Stimulated activated CD8-positive, alpha-beta memory T cell treated with anti-CD3 and anti-CD28 coated beads, Interleukin-4, amount 100 ng/mL, for 1 hour (primary cell): ENCODE measurements at places on chromosomes 1 and 21.

DNA sequence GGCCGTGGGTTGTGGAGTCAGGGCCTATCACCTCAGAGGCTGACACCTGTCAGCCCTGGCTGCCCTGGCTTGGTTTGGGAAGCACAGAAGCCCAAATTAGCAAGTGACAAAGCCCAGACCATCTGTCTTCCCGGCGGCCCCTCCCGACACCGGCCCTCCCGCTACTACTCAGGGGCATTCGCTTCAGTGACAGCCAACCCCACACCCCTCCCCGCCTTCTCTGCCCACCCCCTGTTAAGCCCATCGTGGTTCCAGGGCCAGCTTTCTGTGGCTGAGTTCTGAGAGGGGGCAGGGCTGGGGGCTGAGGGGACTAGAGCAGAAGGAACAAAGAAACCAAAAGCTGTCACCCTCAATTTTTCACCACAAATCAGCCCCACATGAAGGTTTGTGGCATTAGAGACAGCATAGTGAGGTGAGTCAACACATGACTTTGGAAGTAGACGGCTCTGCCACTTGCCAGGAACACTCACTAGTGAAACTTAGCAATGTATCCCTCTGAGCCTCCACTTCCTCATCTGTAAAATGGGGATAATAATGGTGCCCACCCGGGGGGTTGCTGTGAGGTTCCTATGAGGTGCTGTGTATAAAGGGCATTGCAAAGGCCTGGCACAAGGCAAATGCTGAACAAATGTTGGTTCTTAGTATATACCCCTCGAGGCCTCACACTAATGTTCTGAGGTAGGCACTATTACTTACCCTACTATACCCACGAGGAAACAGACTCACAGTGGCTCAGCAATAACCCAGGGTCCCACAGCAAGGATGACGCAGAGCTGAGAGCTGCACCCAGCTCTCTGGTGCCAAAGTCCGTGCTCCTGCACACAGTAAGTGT is 5.2 kb upstream of the TNNI1 start:
- no peak for DNase-seq

DNA sequence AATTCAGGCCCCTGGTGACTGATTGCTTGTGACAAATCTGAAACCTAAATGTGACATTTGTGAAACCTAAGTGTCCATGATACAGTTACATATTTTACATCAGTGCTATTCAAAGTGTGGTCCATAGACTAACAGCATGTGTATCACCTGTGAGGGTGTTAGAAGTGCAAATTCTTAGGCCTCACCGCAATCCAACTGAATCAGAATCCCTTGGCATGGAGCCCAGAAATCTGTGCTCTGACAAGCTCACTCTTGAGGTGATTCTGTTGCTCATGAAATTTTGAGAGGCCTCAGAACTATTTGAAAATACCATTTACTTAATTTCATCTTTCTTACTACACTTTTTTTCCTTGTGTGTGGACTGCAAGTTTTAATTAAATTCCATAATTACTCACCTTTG is 587.9 kb downstream of the ADGRL2 start:
- DNase-seq: no peak

- no peak for DNase-seq
Observed at GRCh38 chr21:45935628-45936027, 45.9 kb upstream of the COL6A1 start.

DNA sequence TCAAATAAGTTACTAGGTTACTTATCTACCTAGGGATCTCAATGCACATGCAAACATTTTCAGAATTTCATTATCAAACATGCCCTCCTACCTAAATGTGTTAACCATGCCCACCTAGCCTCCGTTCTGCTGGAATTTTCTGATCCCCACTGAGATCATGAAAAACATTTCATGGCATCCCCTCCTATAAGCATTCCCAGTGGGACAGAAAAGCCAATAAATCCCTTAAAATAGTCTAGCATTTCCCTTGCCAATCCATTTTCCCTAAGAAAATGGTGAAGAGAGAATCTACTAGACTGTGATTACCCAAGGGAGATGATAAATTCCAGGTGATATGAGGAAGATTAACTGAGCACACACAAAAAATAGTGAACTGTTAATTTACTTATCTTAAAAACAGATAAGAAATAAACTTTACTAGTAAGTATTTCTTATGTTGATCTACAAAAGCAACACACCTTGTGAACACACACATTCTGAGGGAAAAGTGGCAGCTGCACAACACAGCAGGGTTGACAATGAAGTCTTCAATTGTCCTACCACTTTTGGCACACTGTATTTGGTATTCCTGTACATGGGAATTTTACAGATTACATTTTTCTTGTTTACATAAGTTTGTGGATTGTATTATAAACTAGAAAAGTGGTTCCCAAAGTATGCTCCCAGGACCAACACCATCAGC is 49.6 kb downstream of the ARID4B start:
- no peak for DNase-seq

DNA sequence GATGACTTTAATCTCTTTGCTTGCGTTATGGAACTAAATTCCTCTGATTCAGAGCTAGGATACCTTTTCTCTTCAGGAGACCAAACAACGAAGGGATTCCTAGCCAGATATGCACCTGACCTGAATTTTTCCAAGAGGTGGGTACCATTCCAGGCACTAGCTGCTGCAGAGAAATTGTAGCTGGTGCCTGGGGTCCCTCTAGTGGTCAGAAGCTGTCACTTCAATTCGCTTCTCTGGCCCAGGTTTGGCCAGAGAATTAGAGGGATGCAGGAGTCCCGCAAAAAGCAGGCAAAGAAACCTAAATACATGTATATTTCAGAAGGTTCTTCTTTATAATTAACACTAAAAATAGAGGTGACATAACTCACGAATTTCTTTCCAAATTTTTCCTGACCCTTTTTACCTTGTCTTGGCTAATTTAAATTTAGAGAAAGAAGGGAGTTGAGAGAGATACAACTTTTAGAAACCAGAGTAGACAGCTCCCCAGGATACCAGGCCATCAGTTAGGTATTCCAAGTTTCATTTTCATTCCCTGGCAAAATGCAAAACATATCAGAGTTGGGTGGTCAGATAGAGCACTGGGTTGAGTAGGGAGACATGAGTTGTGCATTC is 9.6 kb downstream of the ACKR1 start:
- DNase-seq: no peak

GRCh38 chr1:111998332-111998731 is 8.9 kb upstream of the KCND3 start:
- no peak for DNase-seq

GRCh38 chr1:41416552-41417334 is 55.5 kb downstream of the FOXO6 start:
- peak; percentile 30 for DNase-seq

GRCh38 chr21:46607636-46608035 is 2.8 kb upstream of the S100B start:
- no peak for DNase-seq

DNA sequence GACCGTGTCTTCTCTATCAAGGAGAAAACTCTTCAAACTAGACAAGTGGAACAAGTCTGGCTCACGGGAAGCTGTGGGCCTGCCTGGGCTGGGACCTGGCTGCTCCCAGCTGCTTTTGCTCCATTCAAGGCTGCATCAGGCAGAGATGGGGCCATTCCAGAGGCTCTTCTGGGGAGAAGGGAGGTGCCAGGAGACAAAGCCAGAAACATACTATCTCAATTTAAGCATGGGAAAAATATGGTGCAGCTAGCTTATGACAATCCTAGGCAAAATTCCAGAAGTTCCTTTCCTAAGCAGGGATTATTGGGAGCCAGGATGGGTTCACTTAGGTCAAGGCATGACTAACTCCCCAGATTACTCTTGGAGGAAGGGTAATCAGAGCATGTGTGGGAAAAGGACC is 90.8 kb upstream of the SLC2A1 start:
- DNase-seq: no peak

GRCh38 chr1:97427371-97427770 is 493.5 kb downstream of the DPYD start:
- DNase-seq: no peak

DNA sequence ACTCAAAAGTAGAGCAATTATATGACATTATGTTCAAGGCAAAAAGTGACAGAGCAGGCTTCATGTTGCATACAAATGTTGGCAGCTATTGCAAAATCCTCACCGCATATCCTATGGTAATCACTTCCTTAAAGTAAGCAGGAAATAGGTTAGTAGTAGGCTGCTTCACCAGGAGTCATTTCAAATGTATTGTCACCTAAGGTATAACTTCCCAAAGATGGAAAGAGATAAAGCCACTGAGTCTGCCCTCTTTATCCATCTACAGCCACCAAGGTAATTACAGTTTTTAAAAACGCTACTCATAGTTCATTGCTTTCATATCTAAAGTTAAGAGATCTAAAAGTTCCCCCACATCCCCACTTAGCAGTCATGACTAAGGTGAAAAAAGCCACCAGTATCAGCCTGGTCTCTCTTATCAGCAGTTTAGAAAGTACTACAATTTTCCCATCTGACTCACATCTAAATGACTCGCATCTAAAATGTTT is 31.6 kb upstream of the UBE2U start:
- no peak for DNase-seq

DNA sequence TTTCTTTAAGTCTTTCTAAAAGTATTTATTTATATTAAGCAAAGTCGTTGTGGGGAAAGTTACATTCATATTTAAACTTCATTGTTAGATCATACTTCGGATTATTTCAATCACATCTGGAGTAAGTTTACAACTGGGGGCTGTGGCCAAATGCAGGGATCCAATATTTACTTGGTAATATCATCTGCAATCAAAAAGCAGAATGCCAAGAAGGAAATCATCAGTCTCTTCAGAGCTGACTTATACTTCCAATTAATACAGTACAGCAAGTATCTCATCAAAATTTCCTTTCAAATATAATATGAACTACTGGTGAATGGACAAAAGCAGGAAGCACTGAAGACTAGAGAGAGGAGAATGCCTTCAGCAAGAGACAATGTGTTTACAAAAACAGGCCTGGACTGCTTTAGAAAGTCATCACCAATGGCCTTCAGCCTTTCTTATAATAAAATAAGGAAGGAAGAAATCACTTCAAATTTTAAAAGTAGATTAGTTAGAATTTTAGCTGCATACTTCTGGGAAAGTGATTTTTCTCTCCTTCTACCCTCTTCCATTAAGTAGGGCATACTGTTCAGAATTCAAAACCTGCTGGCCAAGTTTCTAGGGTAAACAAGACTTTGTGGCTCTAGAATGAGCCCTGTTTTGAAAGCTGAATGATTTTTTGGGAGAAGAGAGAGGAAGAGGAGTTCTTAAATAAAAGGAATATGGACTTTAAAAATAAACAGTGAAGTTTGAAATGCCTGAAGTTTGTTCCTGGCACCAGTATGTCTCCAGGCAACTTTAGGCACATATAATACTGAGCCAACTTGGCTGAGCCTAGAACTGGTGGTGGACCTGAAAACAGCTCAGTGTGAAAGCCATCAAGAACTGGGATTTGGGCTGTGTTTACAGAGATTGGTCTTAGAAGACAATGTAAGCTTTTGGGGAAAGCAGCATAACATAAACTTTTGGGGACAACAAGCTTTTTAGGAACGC is 22.2 kb upstream of the MYOC start:
- DNase-seq: no peak

GRCh38 chr1:155174324-155175280 is 953 bp downstream of the TRIM46 start:
- DNase-seq: no peak

DNA sequence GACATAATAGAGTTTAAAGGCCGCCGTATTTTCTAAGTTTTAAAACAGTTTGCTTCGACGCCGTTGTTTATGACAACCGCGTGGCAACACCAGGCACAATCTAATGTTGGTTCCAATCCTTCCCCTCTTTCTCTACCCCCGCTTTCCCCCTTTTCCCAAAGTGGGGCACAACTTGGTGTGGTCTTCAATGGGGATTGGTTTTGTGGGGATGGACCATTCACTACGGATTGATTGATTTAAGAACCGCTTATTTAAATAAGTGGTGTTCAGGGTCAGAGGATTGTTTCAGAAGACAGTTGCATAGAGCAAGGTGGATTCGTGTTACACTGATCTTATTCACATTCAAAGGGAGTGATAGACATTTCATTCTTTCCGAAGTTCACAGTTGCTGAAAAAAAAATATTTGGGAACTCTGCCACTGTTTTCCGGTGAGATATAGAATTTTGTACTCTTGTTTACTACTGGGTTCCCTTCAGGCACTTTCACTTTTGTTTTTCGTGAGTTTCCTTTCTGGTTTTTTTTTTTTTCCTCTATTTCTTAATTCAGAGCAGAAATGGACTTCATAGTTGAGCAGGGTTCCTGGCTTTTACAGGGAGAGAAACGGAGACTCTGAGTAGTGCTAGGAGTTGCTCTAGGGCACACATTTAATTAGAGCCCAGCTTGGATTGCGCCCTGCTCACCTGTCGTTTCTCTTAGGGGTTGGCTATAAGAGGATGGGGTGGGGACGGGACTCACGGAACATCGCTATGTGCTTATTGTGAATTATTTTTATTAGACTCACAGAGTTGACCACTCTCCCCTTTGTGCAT is 79.6 kb upstream of the AK4 start:
- DNase-seq: no peak

DNA sequence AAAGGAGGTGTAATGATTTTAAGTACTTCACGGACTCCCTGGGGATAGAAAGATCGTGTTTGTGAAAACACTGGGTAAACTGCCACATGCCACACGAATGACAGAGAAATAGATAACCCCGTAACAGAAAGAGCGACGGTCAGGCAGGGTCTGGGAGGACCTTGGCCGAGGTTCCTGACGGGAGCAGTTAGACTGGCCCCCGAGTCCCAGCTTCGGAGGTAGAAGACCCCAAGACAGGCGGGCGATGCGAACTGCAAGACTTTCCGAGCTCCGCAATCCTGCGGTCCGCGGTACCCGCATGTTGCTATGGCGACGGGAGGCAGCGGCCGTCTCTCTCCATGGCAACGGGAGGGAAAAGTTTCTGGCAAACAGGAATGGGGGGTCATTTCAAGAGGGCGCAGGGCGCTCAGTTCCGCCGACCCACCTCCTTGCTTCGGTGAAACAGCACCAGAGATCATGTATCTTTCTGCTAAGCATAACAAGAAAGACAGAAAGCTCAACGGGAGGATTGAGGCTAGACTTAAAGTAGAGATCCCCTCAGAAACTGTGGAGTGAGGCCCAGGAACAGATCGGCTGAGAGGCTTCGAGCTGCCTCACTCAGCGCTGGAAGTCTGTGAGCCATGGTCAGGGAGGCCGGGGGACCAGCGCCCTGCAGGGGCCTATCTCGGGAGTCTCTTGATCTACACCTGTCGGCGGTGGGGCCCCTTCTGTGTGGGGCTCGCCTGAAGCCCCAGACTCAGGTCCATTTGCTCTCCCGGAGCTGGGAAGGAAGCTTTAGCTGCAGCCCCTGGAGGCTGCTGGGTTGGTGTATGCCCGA is 685 bp upstream of the SYT6 start:
- no peak for DNase-seq
